ENCODE measurements at places on chromosomes 1 and 21.
A peak's percentile ranks its signal among the peaks of the same experiment; 100 is the strongest.

DNA sequence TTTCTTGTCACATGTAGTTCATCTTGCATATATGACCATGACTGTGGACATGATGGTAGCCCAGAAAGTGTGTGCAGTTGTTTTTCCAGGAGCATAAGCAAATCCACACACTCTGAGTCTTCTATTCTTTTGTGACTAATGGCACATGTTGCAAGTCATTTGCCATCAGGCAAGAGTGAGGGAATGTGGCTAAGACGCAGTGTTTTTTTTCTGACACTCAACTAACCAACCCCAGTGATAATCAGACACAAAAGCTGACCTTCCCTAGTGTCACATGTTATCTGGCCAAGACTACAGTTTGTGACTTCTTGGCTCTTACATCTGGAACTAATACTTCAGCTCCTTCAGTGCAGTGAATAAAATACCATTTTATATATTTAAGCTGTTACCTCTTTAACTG lies 108.8 kb downstream of the ITSN1 start:
- DNase-seq: no peak

DNA sequence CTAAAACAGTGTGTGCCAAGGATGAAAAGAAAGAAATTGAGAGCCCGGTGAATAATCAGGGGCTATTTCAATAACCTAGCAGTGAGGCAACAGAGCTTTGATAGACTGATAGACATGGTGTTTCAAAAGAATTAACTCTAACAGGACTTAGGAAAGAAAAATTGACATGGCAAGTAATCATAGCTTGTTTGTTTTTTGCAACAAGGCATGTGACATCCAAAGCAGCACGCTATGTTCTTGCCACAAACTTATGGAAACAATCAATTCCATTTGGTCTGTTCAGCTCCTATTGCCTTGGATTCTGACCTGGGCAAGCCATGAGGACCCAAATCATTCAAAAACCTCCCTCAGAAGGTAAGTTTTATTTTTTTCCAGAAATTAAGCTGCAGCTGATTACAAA lies 608.5 kb downstream of the SMYD3 start:
- DNase-seq: no peak

- no peak for DNase-seq
Measured at GRCh38 chr1:200857804-200858203, 15.0 kb upstream of the GPR25 start.

GRCh38 chr21:45022348-45022675 lies 52.1 kb upstream of the ADARB1 start:
- no peak for DNase-seq

DNA sequence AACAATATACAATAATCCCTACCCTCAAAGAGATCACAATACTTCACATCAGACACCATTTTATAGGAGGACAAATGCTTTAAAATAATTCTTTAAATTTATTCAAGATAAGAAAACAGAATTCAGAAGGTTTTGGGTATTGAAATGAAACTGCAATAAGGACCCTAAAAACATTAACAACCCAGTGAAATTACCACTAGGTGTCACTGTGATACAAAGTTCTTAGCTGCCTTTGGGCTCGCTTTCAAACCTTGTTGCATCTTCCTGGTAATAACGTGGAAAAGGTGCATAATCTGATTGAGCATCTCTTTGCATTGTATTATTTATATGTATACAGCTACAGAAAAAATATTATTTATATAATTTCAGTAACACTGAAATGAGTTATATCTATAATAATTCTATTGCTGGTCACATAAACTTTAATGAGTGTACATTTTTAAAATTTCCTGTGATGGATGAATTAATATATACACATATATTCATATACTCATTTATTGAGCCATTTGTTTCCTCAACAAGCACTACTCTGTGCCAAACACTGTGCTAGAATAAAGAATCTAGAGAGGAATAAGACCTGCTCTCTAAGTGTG lies 185.2 kb downstream of the FAF1 start:
- peak; percentile 46 for DNase-seq

- DNase-seq: no peak
Measured at GRCh38 chr1:101190441-101190840, 46.4 kb upstream of the S1PR1 start.

DNA sequence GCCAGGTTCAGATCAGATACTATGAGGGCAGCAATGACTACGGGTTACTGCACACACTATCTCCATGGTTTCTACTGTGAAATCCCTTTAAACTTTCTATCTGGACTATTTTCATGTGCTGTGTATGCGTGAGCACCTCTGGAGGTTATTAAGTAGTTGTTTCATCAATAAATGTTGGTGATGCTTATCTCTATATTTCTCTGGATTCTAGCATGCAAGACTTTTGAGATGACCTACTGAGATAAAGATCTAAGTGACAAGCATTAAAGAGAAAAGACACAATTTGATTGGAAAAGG lies 194.0 kb downstream of the NRIP1 start:
- no peak for DNase-seq

GRCh38 chr1:193747579-193747978 lies 561.2 kb upstream of the B3GALT2 start:
- DNase-seq: no peak

DNA sequence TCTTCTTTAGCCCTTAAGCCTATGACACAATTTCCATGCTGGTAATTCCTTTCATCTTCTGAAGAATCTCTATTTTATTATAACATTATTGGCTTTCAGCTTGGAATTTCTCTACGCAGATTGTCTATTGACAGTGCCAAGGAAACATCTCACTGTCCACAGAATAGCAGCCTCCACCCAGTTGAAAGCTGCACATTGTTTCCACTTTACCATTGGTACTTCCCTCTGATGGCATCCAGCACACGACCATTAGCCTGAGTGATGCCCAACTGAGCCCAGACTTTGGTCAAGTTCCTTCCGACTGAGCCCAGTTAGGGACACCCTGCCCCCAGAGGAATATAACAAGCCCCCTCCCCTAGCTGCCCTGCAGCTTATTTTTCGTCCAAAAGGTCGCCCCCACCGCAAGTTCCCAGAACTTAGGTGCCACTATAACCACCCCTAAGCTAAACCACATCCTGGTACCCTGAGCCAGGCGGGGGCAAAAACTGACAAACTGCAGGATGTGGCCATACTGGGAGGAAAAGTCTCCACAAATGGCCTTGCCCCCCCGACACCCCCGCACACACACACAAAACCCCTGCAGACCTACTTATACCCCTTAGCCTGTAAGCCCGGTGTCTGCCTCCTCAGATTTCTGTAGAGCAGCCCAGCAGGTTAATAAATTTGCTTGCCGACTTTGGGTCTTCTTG lies 13.2 kb downstream of the GBP5 start:
- no peak for DNase-seq
